ENCODE measurements at places on chromosomes 3 and 15.

DNA sequence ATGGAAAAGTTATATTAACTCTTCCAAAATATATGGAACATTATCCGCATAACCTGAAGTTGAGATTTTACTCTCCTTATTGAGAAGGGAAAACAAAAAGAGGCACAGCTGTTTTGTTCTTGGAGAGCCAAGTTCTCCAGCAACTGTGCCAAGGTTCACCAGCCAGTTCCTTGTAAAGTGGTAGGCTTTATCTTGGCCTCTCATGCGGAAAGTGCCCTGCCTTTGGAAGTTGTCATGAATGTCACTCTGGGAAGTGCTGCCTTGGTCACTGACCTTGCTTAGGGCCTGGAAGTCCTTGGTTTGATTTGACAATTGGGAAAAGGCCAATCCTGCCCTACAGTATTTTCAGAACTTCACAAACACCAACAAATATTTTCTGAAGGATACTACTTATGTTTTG lies 44.2 kb upstream of the THRB start:
- DNase-seq, result no peak

- DNase-seq, result no peak
These were observed 39.8 kb downstream of the CHDH start for GRCh38 chr3:53806182-53807116.

- no peak for DNase-seq
These were observed 459.4 kb upstream of the TPRG1 start for GRCh38 chr3:188712248-188712924.

DNA sequence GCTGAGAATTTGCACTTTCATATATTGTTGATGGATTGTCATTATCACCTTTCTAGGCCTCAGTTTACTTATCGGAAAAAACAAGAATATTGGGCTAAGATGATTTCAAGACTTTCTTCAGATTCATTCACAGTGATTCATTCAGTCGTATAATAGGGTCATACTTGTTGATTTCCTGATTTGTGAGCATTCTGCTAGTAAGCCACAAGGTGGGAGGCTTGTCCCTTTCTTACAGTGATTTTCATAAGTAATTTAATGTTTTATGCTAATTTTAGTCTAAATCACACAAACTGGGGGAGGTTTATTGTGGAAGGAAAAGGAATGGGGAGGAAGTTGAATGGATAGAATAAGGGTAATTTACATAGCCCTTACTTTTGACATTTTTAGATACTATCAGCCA lies 126.8 kb upstream of the GOLGA6L4 start:
- no peak for DNase-seq

DNA sequence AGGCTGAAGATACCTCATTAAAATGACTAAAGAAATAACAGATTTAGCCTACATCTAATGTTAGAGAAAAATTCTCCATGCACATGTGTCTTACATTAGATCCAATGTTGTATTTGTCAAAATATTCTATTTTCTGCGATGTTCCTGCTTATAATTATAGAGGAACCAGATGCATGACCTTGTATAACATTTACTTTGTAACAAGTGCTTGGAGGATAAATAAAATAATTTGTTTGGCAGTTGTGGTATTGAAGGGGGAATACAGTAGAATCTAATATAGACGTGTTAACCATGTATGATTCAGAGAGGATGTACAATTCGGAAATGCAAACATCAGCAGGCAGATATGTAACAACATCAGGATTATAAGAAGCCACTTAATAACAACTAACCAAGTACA lies 922.2 kb downstream of the TUSC7 start:
- no peak for DNase-seq

- no peak for DNase-seq
These were observed 155.8 kb upstream of the LRIG1 start for GRCh38 chr3:66656609-66657008.

DNA sequence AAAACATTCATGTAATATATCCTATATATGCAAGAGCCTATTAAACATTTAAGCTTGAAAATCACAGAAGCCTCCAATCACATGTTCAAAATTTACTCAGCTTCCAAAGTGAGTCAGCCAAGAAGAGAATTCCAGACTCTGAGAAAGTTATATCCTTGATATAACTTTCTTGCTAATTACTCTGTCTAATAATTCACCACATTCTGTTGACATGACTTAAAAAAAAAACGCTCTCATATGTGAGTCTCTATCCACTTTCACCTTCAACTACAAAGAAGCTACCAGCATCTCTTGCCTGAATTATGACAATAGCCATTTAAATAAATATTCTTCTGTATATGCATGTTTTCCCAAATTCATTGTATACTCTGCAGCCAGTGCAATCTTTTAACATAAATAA lies 1116.3 kb upstream of the CADM2 start:
- DNase-seq, result no peak

DNA sequence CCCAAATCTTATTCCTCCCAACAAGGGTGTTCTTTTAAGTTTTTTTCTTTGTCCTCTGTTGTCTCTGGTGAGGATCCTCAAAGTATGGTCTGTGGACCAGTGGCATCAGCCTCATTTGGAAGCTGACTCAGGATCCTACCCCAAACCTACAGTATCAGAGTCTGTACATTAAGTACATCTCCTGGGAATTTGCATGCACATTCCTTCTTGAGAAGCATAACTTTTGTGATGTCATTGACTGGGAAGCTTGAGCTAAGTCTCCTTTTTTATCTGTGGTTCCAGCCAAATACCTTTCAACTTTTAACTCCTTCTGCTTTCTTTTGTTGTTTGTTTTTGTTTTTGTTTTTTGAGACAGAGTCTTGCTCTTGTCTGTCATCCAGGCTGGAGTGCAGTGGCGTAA lies 40.5 kb downstream of the ARMC8 start:
- no peak for DNase-seq

GRCh38 chr3:37611771-37612170 lies 249.9 kb upstream of the CTDSPL start:
- DNase-seq, result no peak

DNA sequence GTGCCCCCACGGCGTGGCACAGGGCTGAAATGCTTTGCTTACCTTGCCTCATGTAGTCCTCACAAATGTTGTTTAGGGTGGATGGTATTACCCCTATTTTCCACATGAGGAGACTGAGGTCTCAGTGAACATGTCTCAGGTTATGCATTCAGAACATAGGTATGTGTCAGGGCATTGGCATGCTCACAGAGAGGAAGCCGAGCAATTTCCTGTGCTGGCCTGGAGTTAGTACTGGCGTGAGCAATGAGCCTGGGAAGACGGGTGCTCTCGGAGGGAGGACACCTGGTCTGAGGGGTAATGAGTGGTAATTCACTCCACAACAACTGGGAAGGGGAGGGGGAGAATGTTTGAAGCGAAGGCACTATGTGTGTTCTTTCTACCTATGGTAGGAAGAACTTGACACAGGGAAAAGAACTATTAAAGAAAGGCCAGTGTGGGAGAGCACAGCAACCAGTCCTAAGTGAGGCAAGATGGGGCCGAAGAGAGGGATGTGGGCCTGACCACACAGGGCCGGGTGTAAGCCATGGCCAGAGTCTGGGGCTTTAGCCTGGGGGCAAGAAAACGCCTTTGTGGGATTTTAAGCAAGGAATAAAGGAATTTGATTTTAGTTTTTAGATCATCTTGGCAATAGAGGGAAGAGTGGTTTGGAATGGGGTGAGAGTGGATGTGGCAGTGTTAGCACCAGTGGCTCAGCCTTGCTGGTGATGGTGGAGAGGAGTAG lies 4.9 kb upstream of the FAM131A start:
- no peak for DNase-seq

GRCh38 chr3:133038089-133038730 lies at the start of gene TMEM108:
TMEM108 (plus strand) TSS chr3:133038391.
- no peak for DNase-seq

DNA sequence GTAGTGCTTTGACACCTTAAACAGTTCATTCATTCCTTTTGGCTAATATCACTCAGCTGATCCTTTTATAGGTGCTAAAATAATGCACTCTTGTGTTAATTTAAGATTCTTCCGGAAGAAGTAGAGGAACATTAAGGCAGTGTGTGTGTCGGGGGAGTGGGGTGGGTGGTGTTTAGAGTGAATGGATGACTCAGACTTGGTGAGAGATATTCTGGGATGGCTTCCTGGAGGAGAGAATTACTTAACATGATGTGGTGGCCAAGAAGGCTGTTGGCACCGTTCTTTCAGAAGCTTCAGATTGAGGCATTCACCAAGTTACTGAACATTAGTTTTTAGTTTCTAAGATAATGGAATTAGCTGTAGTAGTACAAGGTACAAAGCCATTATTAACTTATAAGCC lies 125.6 kb upstream of the ROPN1 start:
- no peak for DNase-seq

All from CD4-positive, alpha-beta T cell treated with Interleukin-4 for 4 hours (primary cell).